ENCODE measurements at places on chromosomes 2 and 18.

DNA sequence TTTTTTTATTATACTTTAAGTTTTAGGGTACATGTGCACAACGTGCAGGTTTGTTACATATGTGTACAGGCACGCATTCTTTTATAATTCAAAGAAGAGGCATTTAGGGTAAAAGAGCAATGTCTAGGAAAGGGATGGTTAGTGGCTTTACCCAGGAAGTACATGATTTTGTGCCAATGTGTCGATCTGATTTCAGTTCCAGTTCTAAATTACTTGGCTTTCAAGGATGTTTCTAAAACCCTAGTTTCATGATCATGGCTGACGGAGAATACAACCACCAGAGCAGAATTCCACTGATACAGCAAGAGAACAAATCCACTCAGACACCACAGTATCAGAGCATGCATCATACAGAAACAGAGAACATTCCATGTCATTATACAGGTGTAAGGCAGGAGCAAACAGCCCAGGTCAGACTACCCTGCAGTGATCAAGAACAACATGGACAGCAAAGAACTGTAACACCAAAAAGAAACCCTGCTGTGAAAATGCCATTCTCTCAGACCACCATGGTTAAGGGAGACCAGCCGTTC lies 116.7 kb upstream of the STK17B start:
- DNase-seq: no peak

DNA sequence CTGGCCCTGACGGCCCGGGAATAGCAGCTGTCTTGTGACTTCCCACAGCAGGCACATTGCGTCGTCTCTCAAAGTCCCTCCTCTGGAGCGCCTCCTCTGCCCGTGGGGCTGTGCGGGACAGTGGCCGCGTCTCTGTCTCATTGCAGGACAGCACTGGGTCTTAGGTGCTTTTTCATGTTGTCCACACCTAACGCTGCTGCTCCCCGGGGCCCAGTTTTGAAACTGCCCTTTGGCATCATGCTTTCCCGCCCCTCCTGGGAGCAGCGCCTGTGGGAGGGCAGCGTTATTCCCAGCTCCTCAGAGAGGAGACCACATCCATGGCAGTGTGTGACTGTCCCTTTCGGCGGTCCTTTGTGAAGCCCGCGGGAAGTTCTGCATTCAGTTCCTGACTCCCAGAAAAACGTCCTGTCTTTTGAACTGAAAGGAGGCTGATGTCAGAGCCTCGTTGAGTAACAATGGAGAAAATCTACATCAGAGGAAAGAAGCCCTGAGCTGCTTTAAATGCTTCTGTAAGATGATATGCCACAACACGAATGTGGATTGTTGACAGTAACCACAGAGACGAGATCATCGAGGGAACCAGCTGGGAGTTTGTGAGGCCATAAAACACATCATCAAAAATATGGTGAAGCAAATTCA lies 226.0 kb downstream of the FAM210A start:
- no peak for DNase-seq

GRCh38 chr2:66318009-66318561 lies 116.8 kb upstream of the MEIS1 start:
- no peak for DNase-seq

DNA sequence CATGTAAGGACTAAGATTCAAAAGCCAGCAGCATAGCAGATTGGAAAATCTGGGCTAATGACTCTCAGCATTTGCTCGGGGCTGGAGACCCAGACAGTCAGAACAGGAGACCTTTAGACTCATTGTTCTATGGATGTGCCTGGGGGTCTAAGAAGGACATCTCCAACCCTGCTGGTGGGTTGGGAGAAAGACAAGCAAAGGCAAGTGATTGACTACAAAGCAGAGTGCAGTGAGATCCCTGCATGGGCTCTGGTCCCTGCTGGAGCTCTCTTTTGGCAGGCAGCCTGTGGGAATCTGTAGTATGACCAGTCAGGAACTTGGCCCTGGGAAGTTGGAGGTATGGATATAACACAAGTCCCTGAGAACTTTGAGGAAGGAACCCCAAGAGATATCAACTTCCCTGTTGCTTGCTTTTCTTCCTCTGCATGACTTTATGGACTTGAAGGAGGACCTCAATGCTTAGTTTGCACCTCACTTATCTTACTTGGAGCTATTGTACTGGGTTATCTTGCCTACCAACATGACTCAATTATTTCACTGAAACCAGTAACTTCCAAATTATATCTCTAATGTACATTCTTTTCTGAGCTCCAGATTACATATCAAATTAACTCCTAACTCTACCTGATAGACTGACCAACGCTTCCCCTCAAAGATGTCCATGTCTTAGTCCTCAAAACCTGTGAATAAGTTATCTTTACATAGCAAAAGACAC lies 236.0 kb downstream of the CYRIA start:
- no peak for DNase-seq

GRCh38 chr2:151299920-151300539 lies 10.6 kb upstream of the NMI start:
- no peak for DNase-seq

- no peak for DNase-seq
These were observed 203.0 kb upstream of the KCNJ3 start for GRCh38 chr2:154495455-154495868.

DNA sequence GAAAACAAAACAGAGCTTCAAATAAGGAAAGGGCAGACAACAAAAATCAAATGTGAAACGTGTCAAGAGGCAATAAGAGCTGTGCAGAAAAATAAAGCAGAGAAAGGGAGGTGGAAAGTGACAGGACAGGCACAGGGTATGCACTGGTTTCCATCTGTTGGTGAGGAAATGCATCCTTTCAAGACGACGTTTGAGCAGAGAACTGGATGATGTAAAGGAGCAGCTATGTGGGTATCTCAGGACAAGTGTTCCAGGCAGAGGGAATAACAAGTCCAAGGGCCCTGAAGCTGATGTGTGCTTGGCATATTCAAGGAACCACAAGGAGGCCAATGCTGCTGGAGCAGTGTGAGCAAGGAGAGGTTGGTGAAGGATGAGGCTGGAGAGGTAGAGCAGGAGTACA lies 168.9 kb upstream of the SERPINE2 start:
- no peak for DNase-seq

DNA sequence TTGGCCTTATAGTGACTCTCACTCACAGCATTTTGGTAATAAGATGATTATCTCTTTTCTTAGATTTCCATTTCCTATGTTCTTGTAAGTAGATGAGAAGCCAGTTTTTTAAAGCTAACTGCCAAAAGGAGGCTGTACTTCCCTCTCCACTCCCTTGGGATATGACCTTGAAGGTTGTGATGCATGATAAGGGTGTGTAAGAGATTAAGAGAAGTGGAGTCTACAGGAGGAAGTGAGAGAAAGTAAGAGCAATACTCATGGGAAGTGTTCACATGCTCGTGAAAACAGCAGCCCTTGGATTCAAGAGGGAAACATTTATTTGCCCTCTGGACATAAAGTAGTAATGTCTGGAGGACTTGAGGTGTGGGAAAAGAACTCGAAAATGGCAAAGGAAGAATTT lies 171.5 kb downstream of the EVA1A start:
- no peak for DNase-seq

- DNase-seq: no peak
These were observed 168.8 kb downstream of the RTP5 start for GRCh38 chr2:242038166-242038927.

DNA sequence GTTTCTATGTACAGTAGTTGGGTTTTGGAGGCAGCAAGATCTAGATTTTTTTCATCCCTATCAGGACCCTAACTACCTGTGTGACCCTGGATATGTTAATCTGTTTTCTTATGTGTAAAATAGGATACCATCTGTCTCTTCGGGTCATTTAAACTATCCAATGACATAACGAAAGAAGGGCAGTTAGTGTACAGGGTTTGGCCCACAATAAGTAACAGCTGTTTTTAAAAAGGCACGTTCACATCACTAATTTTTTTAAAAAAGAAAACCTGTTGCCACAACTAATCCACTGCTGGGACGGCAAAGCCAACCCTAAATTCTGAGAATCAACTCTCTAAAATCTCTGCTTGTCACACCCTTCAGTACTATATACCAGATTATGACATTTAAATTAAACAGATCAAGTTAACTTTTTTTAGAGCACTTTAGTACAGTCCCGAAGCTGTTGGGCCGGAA lies 869 bp downstream of the USP40 start:
- DNase-seq: no peak

- DNase-seq: no peak
These were observed 31.4 kb upstream of the IL18RAP start for GRCh38 chr2:102391565-102391964.

GRCh38 chr2:230681171-230681545 lies 31.5 kb upstream of the CAB39 start:
- no peak for DNase-seq

DNA sequence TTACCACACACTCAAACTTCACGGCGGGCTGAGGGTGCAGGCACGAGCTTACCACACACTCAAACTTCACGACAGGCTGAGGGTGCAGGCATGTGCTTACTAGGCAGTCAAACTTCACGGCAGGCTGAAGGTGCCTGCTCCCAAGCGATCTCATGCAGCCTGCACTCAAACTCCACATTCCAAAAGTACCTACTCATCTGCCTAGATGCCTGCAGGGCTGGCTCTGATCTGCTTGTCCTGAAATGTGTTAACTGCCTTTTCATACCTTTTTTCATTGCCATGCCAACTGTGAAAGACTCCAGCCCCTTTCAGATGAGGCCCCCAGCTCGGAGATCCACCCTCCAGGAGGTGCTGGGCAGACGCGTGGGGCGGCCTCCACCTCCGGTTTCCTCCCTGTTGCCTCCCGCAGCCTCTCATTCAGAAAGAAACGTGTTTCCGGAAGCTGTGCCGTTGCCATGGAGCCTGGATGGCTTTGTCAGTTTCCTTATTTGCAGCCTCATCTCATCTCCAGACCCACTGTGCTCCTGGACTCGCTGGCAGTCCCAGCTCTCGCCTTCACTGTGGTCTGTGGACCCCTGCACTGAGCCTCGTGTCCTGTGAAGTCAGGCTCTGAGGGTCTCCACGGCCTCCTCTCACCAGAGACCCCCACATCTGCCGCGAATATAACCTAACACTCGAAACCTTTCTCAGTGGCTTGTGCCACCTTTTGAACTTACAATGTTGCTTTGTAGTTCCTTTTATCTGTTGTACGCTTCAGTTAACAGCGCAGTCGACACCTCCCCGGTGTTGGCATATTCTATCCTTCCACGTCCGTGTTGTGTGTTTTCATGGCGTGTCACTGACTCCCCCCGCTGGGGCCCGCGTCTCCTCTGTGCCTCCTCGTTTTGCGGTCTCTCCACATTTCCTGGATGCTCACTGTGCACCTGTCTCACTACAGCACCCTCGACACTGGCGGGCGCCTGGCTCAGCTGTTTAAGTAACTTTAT lies 106.1 kb upstream of the ALKAL2 start:
- DNase-seq: no peak

DNA sequence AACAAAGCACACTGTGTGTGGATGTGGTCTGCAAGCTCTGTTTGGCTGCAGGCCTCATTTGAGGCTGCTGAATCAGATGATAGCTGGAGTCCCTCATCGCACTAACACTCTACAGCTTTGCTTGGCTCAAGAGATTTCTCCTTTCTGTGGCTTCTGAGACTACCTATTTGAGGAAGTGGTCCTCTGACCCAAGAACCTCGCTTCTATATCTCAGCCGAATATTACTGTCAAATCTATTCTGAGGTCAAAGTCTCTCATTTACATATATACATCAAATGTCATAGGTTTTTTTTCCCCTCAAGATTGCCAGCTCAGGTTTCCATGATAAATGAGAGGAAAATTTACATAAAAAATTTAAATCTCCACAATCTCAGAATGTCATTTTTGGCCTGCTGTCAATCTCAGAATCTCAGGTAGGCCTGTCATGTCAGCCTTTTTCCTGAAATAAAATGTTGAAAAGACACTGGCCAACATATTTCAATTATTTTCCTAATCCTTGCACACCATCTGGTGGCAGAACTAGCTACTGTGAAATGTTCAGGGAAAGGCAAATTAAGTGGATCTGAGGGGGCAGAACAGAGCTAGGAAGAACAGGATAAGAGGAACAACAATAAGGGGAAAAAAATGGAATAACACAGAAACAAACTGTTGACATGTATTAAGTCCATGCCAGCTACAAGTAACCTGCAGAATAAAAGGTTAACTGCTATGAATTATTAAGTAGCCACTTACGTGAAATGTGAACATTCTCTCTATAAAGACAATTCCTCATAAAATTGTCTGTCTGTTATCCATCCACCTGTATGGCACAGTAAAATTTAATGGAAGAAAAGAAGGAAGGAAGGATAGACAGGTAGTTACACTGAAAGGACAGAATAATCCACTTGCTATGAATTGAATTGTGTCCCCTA lies 39.3 kb downstream of the AP1S3 start:
- peak; percentile 2 for DNase-seq

DNA sequence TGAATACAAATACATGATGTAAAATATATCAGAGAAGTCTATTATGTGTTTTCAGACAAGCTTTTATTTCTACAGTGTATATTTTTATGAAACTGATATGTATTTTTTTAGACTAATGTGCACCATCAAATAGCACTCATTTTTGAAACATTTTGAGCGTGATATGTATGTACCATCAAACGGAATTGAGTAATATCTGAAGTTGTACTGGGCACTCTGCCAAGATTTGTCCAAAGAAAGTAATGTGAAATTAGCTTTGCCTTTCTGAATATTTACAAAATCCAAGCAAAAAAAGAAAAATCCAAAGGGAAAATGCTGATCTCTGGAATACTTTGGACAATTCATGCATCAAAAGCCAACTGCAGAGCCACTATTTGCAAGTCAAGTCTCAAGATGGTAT lies 972.0 kb downstream of the DPP10 start:
- DNase-seq: no peak

DNA sequence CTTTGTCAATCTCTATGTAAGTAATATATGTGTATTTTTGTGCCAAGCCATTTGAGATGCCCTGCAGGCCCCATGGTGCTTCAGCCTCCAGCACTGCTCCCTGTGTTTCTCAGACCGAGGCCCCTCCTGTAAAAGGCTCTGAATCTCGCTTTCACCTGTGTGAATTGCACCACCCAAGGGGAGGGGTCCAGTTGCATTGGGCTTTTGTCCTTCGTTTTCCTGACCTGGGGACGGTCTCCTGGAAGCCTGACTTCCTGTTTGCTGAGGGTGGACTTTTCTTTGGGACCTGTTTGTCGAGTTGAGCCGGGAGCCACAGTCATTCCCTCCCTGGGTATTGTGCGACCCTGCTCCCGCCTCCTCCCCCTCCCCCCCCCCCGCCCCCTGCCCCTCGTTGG lies 48.9 kb downstream of the AGAP1 start:
- no peak for DNase-seq

DNA sequence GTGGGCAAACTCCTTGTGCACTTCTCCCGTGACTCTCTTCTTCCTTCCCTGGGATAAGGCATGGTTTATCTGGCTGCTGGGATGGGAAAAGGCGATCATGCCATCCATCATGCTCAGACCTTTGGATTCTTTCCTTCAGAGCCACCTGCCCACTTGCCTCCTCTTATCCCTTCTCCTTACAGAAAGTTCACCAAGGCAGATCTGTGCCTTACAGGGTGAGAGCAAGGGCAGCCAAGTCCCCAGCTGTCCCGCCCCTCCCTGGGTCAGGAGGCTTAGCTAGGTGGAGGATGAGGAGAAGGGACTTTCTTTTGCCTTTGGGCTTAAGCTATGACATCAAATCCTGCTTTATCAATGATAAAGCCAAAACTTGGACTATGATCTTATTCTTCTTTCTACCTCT lies 47.6 kb downstream of the KCNE4 start:
- no peak for DNase-seq

GRCh38 chr2:160199683-160200389 lies at the start of gene ITGB6:
ITGB6 (minus strand) TSS chr2:160200272; CDS start chr2:160200063, 209 bp downstream.
- DNase-seq: no peak

- DNase-seq: no peak
These were observed 6.5 kb downstream of the SH3BP4 start for GRCh38 chr2:234958311-234958710.
